ENCODE measurements at places on chromosomes 2 and 18. TPM values are rescaled to one million over a fixed set of nuclear protein-coding genes. Genes with fewer than 3 reads are reported as not detected.

GRCh38 chr2:71129902-71130151 lies 202 bp downstream of the MCEE start:
- DNase-seq, result no peak

DNA sequence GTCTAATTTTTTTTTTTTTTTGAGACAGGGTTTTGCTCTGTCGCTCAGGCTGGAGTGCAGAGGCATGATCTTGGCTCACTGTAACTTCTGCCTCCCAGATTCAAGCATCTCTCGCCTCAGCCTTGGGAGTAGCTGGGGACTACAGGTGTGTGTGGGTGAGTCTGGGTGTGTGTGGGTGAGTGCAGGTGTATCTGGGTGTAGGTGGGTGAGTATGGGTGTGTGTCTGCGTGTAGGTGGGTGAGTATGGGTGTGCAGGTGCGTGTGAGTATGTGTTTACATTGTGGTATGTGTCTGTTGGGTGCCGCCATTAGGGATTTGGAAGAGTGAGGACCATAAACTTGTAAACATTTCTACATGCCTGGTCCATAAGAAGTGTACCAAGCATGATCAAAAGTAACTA lies 1.5 kb upstream of the RAB6C start:
- DNase-seq, result no peak

OSBPL6 gene
- 3.3 TPM for total RNA-seq

CD8B2 gene
- total RNA-seq, result not detected

GRCh38 chr18:79512461-79513380 lies 117.0 kb downstream of the NFATC1 start:
- DNase-seq, result no peak

Measured in Right ventricle myocardium superior (tissue), 1 donor.